ENCODE measurements at places on chromosomes 6 and 20.
A peak's percentile ranks its signal among the peaks of the same experiment; 100 is the strongest.

DNA sequence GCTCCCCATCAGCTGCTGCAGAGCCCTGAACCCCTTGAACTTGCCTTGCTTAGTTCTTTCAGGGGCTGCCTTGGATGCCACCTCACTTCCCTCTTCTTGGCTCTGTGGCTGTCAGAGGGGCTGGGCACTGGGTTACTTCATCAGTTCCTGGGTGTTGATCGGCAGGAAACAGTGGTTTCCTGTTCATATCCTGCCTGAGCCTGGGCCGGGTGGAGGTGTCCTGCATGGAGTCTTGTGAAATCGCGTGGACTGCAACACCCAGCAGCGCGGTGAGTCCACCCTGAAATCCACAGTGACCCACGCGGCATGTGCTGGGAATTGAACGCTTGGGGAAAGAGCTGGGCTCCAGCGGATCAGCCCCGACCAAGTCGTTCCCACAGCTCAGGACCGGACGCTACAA lies 97.5 kb downstream of the CDH26 start:
- DNase-seq, result peak; percentile 86

DNA sequence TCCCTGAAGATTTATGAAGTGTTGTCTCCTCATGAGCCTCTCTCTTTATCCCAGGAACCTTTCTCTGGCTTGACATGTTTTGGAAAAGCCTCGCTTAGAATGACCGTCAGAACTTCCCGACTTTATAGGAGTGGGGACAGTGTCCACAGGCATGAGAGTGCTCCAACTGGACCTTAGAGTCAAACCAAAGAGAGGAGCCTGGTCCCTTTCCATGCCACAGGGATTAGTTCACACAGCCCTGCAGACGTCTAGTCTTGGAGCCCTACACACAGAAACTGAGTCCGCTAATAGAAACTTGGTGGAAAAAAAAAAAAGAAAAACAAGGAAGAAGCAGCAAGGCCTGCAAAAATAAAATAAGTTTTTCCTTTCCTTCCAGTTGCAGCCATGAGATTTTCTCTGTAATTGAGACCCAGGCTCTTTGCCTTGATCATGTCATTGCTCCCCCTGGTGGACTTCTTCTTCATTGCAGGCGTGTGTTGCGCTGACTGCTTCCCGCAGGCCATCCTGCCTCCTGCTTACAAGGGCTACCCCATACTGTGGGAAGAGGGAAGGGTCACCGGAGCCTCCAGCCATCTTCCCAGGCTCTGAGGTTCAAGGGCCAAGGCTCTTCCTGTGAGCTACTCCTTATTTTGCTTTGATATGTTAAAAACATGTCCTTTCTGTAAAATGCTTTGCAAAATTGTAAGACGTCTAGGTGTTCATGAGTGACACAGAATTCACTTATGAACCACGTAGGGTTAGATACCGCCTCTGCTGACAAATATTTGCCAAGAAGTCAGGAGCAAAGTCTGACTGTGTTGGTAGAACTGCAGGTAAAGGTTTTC lies 201.0 kb downstream of the UST start:
- DNase-seq, result peak; percentile 82

DNA sequence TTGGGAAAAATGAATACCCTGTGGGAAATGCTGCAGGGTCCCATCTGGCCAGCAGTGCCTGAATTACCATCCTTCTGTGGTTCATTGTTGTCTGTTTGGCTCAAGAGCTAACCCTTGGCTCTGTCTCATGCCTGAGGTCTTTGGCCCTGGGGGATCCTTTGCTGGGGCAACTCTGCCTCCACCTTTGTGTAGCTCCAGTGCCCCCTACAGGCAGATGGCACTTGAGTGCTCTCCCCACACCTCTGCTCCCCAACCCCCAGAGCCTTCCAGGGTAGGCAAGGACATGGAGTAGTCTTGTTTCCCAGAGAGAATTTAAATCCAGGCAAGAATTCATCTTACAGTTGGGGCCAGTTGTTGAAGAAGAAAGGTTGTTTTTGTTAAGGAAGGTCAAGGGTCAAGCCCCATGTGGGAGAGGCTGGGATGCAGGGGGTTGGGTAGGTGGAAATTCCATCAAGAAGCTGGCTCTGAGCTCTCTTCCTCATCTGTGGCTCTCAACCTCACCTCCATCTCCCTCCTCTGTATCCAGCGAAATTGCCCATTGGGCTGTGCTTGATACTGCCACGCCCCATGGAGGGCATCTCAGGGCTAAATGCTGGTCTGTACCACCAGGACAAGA lies 44.2 kb downstream of the ZNF831 start:
- peak; percentile 80 for DNase-seq

DNA sequence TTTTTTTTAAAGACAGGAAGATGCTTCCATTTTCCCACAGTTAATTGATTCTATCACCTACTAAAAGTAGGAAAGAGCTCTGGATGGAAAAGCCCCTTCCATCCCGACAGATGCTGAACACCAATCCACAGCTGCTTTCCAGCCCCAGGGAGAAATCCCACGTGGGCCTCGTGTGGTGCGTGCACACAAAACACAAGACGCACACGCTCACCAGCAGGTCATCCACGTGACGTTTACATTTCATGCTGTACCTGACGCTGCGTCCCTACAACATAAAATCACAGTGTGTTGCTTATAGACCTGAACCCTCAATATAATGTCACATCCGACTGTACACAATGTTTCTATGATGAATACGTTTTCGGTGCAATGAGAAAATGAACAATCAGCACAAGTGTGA lies 50.2 kb upstream of the DACT2 start:
- DNase-seq, result no peak

GRCh38 chr6:154792325-154792724 lies 59.1 kb downstream of the SCAF8 start:
- DNase-seq, result no peak

GRCh38 chr6:47729457-47729856 lies 31.1 kb downstream of the ADGRF4 start:
- DNase-seq, result no peak

- DNase-seq, result no peak
These were observed 50.9 kb downstream of the FAM217A start for GRCh38 chr6:4028051-4028450.

- no peak for DNase-seq
These were observed 59.1 kb upstream of the TMEM244 start for GRCh38 chr6:129920103-129920798.

DNA sequence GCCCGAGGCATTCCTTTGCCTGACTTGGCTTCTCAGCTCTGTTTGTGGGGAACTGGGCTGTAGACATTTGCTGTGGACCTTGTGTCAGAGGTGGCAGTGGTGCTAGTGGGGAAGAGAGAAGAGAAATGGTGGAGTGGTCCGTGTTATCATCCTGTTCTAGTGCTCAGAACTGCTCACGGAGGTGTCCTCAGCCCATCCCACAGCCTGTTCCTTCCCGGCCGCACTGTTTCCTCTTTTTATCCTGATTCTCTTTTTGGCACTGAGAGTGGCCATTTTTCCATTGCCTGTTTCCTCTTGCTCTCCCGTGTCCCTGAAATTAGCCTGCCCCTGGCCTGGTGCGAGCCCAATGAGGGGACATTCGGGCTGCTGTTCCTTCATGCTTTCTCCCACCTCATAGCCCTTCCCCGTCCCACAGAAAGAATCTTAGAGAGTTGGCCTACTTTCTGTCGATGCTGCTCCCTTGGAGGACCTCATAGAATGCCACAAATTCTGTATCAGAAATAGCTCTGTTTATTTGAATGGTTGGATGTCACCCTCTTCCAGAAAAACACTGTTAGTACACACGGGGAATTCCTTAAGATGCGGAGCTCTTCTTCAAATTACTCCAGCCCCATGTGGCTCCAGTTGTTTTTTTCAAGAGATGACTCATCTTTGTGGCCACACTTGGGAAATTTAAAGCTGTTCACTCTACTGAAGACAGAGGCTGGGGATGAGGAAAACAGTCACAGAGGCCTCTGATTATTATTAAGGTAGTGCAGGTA lies 26.1 kb downstream of the FARS2 start:
- DNase-seq, result no peak

GRCh38 chr6:63269470-63269869 lies 50.3 kb downstream of the LGSN start:
- DNase-seq, result no peak

- no peak for DNase-seq
These were observed 11.4 kb downstream of the MOCS1 start for GRCh38 chr6:39922821-39923220.

DNA sequence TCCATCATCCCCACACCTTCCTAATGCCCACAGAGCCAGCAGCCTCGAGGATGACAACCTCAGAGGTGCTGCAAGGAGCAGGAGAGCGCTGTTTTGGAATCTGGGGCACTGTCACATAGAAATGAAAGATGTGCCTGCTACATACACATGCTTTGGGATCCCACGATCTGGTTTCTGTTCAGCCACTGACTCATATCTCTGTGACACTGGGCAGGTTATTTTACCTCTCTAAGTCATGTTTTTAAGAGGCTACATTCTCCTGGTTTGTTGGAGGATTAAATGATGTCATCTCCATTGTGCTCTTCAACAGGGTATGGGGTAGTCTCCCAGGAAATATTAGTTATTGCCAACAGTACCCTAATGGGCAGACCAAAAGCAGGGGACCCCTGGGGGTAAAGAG lies 32.6 kb upstream of the TAB2 start:
- DNase-seq, result no peak

DNA sequence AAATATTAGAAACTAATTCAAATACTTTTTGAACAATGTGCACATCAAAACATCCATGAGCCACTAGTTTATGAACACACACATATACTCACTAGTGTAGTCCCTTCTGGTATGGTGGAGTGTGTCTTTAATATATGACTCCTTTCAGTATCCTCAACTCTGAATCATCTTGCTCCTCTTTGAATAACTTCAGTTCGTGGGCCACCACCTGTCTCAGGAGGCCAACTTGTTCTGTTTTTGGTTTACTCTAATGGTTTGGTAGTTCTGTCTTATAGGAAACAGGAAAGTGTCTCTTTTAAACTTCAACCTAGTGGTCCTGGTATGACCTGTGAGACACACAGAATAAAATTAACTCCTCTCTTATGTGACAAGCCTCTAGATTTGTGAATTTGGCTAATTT lies 55.6 kb downstream of the ZNF292 start:
- no peak for DNase-seq

- no peak for DNase-seq
These were observed 58.0 kb downstream of the APCDD1L start for GRCh38 chr20:58457083-58457695.

DNA sequence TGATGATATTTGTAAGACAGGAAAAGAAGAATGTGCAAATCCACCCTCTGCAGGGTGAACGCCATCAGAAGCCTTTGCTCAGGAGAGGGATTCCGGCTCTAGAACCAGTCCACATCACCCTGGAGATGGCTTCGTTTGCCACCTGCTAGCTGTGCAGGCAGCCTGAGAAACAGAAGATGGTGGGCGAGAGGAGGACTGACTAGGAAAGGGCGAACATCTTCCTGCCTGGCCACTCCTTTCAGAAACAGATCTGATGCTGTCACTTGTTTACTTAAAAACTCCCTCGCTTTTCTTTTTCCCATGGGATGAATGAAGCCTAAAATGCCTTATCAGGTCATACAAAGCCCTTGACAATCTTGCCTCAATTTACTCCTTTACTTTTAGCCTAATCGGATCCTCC lies 1.2 kb downstream of the PTPRA start:
- DNase-seq, result peak; percentile 50

DNA sequence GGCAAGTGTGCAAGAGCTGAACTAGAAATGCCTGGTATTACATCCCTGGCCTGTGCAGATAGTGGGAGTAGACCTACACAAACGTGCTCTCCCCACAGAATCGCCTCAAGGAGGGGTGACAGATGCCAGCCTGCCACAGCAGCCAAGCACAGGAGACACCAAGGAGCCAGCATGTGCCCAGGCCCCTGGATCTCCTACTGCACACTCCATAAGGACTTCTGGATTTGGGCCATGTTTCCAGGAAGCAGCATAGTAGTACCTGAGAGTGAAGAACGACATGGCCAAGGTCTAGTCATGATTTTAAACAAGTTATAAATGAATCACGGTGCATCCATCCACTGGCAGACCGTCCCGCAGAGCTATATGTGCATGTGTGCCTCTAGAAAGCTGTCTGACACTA lies 232.2 kb downstream of the SYNDIG1 start:
- no peak for DNase-seq

GRCh38 chr20:3167738-3168078 lies 5.6 kb downstream of the LZTS3 start:
- DNase-seq, result no peak

GRCh38 chr6:82066991-82067411 lies 180.5 kb downstream of the IBTK start:
- no peak for DNase-seq

Measured in hematopoietic multipotent progenitor cell treated with erythropoietin and hydrocortisone succinate and interleukin-3 and kit ligand, for 6 days (in vitro differentiated cells).